ENCODE measurements at places on chromosomes 16 and 17. TPM values are rescaled to one million over a fixed set of nuclear protein-coding genes. Genes with fewer than 3 reads are reported as not detected.

DNA sequence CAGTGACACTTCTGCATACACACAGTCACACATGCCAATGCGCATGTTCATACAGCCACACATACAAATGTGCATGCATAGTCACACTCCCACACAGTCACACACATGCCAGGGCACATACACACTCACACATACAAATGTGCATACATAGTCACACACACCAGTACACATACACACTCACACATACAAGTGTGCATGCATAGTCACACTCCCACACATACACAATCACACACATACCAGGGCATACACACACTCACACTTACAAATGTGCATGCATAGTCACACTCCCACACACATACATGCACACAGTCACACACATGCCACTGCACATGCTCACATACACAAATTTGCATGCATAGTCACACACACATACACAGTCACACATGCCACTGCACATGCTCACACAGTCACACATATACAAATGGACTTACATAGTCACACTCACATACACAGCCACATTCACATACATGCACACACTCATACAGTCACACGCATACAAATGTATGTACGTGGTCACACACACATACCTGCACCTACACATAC lies 84.2 kb downstream of the SOCS1 start:
- DNase-seq = no peak

DNA sequence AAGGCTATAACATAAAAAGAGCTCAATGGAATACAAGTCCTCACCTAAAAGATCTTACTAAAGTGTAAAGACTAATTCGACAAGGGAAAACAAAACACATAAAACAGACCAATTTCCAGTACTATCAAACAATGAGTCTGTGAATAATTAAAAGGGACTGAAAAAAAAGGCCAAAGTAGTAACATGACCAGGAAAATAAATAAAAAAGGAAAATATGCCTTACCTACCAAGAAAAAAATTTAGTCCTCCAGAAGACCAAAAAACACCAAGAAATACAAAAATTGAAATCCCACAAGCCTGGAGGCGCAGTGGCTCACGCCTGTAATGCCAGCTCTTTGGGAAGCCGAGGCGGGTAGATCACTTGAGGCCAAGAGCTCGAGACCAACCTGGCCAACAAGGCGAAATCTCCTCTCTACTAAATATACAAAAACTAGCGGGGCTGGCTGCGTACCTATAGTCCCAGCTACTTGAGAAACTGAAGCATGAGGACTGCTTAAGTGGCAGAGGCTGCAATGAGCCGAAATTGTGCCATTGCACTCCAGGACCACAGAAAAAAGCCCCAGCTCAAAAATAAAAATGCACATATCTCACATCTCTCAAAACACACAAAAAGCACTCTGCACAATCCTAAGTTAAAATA lies 60.8 kb downstream of the TEX14 start:
- DNase-seq = no peak

The OSGIN1 gene
- 0.44 TPM for total RNA-seq

GRCh38 chr17:50099003-50099402 lies 3.9 kb downstream of the PDK2 start:
- DNase-seq = no peak

GRCh38 chr16:14364386-14365199 lies 265.5 kb downstream of the PARN start:
- DNase-seq = no peak
